Activated CD4-positive, CD25-positive, alpha-beta regulatory T cell (primary cell): ENCODE measurements at places on chromosomes 7 and 10.

- DNase-seq = no peak
Measured at GRCh38 chr10:100081075-100082001, at the start of gene CPN1. Gene CPN1, minus strand, starts transcription at chr10:100081869. Its CDS starts 244 bp downstream, at chr10:100081625.

- no peak for DNase-seq
Measured at GRCh38 chr7:256461-256940, 33.5 kb upstream of the FOXL3 start.

DNA sequence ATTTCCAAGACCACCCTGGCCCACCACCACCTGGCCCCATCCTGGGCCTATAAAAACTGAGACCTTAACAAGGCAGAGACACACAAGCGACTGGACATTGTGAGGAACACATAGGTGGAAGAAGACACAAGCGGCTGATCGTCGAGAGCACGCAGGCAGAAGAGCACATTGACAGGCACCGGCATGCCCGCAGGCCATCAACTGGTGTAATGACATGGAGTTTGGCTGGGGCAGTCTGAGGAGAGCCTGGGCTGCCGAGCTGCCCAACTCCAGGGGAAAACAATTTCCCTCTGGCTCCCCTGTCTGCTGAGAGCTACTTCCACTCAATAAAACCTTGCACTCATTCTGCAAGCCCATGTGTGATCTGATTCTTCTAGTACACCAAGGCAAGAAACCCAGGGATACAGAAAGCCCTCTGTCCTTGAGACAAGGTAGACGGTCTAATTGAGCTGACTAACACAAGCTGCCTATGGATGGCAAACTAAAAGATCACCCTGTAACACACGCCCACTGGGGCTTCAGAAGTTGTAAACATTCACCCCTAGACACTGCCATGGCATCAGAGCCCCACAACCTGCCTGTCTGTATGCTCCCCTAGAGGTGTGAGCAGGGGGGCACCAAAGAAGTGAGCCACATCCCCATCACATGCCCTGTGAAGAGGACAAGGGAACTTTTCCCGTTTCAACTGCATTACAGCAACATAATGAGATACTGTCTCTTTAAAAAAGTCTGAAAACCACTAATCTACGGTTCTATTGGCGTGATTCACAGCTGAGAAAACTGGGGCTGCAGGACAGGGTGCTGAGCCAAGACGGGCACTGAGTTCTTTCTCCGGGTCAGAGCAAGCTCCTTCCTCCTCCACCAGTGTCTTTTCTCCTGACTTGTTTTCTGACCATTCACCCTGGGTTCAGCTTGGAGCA is 18.5 kb upstream of the TNS3 start:
- DNase-seq = no peak

GRCh38 chr10:101818872-101819633 is 809 bp upstream of the OGA start:
- DNase-seq = no peak

DNA sequence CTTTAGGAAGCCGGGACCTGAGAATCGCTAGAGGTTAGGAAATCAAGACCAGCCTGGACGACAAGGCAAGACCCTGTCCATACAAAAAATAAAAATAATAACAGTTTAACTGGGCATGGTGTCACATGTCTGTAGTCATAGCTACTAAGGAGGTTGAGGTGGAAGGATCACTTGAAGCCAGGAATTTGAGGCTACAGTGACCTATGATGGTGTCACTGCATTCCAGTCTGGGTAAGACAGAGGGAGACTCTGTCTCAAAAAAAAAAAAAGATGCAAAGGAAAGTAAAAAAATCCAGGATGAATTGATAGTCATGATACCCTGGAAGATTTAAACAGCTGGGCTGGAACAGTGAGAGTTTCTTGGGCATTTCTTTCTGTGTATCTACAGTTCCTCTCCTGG is 463.2 kb downstream of the GALNT17 start:
- DNase-seq = no peak

DNA sequence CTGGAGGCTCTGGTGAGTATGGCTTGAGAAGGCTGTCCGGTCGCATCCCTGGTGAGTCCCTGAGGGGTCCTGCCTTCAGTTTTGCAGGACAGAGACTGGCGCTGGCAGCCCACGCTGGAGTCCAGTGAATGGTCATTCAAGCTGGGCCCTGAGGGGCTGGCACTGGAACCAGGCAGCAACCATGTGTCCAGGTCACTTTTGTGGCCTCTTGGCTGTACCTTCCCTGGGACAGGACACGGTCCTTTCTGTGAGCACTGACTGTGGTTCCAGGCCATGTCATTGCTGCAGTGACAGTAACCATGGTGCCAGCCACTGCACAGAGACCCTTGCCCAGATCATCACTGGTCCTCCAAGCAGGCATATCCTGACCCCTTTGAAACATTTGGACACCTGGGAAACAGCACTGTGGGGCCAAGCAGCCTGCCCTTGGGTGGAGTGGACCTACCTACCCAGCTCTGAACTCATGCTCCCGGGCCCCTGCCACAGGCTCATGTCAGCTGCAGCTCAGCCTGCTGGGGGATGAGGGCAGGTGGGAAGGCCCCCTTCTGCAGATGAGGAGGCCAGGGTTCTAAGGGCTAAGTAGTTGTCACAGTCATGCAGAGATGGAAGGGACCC is 72.1 kb downstream of the ADCY1 start:
- DNase-seq = no peak

DNA sequence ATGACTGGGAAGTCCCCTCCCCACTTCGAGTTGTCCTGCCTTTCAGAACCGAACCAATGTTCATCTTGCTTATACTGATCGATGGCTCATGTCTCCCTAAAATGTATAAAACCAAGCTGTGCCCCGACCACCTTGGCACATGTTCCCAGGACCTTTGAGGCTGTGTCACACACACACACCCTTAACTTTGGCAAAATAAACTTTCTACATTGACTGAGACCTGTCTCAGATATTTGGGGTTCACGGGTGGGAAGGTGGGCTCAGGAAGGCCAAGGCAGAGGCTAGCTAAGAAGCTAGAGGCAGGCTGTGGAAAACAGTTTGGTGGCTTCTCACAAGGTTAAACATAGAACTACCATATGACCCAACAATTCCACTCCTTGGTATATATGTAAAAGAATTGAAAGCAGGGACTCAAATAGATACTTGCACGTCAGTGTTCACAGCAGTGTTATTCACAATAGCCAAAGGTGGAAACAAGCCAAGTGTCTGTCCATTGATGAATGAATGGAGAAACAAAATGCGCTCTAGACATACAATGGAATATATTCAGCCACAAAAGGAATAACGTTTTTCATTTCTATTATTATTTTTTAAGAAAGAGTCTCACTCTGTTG is 15.4 kb downstream of the PRF1 start:
- DNase-seq = no peak

GRCh38 chr7:103551016-103551415 is 105.0 kb upstream of the SLC26A5 start:
- DNase-seq = no peak

DNA sequence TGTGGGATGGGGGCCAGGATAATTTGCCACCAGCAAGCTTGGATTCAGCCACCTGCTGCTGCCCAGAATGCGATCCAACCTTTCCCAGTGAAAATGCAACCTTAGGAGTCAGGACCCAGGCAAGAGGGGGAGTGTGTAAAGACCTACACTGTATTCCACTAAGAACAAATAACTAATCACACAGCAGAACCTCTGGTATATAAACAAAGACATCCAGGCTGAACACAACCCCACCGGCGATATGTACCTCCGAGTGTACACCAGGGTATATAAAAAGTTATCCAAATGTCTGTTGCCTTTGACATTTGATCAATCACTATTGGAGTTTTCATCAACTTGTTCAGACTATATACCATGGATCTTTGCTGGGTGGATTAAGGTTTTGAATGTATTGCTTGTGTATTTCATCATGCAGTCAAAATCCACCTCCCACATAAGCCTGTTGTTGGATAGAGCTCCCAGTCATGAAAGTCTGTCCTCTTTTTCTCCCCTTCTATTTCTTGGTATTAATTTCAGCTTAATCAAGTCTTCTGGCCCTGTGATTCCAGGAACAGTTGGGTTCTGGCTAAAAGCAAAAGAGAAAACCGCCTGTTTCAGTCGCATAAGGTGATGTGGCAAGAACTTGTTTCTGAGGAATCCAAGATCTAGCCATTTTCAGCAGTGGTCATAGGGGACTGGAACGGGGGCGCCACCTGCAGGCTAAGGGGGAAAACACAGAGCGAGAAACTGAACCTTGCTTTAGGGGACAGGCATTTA is 290.7 kb downstream of the CCDC3 start:
- DNase-seq = peak; percentile 67

DNA sequence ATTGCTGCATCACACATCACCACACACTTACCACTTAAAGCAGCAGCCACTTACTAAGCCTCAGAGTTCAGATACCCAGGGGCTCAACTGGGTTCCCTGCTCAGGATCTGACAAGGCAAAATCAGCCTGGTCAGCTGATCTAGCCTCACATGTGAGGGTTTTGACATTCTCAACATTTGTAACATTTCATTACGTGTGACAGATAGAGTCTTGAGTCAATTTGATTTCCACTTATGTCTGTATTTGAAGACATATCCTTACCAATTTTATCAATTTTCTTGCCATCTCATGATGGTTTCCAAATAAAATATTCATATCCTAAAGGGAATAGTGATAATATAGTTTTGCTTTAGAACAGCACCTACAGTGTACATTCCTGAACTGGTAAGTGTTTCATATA is 494.7 kb upstream of the PFKP start:
- DNase-seq = no peak

GRCh38 chr10:17910125-17910789 is 41.5 kb upstream of the SLC39A12 start:
- no peak for DNase-seq

DNA sequence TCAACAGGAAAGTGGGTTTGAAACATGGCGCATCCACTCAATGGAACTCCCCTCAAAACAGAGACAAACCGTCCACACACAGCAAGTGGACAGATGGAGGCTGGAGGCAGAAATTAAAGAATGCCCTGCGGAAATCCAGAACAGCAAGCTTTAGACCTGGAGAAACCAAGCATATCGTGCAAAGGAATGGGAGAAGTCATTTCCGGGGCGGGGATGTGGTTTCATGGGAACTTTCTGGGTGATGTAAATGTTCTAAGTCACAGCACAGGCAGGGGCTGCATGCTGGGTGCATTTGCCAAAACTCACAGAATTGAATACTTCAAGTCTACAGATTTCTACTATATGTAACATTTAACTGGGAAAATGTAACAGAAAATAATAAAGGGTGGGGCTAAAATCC is 213.0 kb downstream of the PTPRN2 start:
- no peak for DNase-seq
